Lung (tissue), 17 donors: ENCODE measurements at places on chromosomes 5 and 9.

DNA sequence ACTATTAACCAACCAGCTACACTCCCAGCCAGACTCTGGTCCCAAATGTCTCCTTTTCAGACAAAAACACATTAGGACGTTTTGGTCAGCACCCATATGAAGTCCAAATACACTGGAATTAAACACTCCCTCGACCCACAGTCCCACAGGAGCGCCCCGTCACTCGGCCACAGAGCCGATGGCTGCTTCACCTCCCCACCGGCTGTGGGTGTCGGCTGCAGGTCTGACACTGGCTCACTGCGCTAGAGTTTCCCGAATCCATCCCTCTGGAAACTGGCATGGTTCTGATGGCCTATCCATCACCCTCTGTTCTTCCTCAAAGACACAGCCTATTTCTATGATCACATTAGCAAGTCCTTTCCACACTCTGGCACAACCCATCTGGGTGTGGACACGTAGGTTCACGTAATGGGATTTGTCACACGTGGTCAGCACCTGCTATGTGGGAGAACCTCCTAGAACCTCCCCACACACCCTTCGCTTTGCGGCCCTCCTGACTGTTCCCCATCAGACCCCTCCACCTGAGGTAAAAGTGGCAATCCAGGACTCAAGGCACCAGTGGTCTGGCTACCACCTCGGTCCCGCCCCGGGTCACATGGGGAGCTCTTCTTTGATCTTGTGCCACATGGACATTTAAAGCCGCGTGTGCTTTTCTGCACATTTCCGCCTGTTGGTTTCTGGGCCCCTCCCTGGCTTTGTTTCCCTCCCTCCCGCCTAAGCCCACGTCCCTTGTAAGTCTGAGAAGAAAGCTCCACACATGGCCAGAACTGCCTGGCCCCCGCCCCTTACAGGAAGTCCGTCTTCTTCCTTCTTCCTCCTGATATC, 131.1 kb upstream of the PHYKPL start:
- no peak for DNase-seq
- H3K36me3 ChIP-seq = no peaks in the 10 kb centered on the region
- no peaks in the 10 kb centered on the region for H3K27me3 ChIP-seq

- no peak overlapping the region for H3K27ac ChIP-seq
- no peaks in the 10 kb centered on the region for H3K27me3 ChIP-seq
- no peaks in the 10 kb centered on the region for H3K36me3 ChIP-seq
- peaks cover 2% of the 10 kb centered on the region for H3K4me1 ChIP-seq
- DNase-seq = no peak
Measured at GRCh38 chr5:73534011-73534644, 31.3 kb downstream of the ANKRA2 start.

DNA sequence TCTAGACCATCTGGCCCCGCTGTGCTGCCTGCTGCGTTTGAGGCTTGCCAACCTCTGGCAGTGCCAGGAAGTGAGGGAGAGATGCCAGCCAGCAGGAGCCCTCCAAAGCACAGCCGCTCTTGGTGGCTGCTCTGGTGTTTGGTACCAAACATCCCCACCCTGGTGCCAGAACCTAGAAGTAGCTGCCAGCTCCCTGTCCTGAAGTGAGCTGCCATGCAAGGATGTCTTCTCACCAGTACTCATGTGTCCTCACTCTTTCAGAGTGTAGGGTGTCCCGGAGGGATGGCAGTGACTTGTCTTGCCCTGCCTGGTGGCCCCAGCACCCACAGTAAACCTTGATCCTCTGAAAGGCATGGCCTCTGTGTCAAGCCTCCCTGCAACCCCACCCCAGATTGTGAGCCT, 43.4 kb downstream of the AMBP start:
- H3K27me3 ChIP-seq = no peaks in the 10 kb centered on the region
- peaks cover 55% of the 10 kb centered on the region for H3K36me3 ChIP-seq
- H3K27ac ChIP-seq = no peak overlapping the region
- DNase-seq = no peak

DNA sequence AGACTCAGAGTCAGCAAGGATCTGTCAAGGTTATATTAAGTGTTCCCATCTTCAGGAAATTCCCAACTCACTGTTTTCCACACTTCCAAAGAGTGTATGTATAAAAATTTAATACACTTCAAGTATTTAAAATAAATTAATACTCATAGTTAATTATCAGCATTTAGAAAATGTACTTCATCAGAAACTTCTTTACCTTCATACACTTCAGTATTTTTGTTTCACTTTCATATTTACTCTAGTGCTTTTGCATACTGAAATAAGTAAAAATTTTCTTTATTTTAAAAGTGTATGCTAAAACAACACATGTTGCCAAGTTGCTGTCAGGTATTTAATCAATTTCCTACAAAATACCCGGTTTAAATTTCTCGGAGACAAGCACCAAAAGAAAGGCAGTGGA, 16.5 kb downstream of the RICTOR start:
- no peaks in the 10 kb centered on the region for H3K27me3 ChIP-seq
- H3K27ac ChIP-seq = no peak overlapping the region
- DNase-seq = no peak
- no peaks in the 10 kb centered on the region for H3K36me3 ChIP-seq
- H3K4me3 ChIP-seq = no peak overlapping the region

DNA sequence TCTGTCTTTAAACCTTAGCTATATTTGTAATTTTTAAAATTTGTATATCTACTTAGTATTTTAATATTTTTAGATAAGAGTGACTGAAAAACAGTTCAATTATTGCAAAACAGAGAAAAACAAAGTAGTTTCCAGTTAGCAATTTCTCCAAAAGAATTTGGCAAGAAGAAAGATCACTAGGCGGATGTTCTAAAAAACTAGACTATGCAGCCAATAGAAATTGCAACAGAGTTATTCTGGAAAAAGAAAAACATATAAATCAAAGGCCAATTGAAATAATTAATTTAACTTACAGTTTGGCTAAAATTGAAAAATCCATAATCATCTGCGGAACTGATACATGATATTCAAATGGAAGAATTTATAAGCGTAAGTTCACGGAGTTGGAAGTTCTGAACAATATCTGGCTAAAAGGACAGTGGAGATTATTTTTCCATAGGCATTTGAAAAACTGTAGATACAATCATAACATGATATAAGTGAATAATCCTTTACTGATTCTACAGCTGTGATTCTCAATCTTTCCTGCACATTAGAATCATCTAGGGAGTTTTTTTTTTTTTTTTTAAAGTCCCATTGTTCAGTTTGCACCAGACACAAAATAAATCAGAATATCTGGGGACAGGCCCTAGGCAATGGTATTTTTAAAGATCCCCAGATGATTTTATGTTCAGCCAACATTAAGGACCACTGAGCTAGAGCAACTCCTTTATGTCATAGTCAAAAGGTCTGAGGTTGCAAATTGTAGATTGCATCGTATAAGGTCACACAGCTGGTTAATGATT, 605.1 kb upstream of the DAB2 start:
- H3K4me3 ChIP-seq = no peak overlapping the region
- no peaks in the 10 kb centered on the region for H3K27me3 ChIP-seq
- peaks cover 3% of the 10 kb centered on the region for H3K4me1 ChIP-seq
- no peaks in the 10 kb centered on the region for H3K36me3 ChIP-seq

GRCh38 chr9:112542593-112543292, 56.1 kb downstream of the KIAA1958 start:
- DNase-seq = no peak
- peaks cover 5% of the 10 kb centered on the region for H3K4me1 ChIP-seq
- H3K36me3 ChIP-seq = no peaks in the 10 kb centered on the region
- no peaks in the 10 kb centered on the region for H3K27me3 ChIP-seq
- H3K27ac ChIP-seq = no peak overlapping the region
